ENCODE measurements at places on chromosomes 6 and 20.

DNA sequence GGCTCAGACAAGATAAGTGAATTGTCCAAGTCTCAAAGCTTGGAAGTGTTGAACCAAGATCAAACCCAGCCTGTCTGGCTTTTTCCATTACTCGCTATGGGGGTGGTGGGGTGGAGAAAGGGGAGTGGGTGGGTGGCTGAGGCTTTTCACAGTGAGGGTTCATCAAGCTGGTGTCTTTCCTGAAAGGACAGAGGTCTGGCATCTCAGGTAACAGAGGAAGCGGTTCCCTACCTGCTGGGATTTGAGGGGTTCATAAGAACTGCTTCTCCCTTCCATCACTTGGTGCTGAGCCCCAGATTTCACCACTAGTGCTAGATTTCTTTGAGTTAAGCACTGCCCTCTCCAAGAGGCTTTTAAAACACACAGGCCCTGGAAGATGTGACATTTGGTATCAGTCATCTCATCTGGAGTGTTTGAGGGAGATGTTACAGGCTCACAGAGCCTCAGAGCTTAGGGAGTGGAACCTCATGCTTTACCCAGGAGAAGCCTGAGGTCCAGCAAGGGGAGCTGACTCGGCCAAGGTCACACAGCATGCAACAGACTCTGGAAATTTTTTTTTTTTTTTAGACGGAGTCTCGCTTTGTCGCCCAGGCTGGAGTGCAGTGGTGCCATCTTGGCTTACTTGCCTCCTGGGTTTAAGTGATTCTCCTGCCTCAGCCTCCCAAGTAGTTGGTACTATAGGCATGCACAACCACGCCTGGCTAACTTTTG is 6.0 kb upstream of the VEGFA start:
- DNase-seq: no peak

DNA sequence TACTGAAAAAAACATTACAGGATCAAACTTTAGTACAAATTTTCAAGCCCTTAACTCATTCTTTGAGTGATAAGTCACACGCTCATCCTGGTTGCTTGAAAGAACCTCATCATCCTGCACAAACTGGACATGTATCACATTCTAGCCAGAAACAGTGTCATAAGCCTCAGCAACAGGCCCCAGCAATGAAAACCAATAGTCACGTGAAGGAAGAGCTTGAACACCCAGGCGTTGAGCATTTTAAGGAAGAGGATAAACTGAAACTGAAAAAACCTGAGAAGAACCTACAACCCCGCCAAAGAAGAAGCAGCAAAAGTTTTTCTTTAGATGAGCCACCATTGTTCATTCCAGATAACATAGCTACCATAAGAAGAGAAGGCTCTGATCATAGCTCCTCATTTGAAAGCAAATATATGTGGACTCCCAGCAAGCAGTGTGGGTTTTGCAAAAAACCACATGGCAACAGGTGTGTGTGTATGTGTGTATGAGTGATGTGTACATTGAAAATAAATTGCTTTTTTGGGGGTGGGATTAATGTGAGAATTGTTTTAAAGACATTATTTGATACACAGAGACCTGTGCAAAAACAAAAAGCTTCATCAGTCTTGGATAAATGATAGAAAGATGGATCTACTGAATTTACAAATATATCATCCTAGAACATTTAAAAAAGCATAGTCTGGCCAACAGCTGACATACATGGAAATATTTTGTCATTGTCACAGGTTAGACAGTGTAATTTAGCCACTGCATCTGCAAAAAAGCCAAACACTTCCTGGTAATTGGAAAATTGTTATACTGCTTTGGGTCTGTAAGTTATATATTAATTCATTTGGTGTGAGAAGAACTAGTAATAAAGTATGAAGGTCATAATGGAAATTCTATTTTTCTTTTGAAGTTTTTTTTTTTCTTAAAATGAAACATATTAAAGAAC is 50.1 kb downstream of the PHF3 start:
- DNase-seq: no peak

DNA sequence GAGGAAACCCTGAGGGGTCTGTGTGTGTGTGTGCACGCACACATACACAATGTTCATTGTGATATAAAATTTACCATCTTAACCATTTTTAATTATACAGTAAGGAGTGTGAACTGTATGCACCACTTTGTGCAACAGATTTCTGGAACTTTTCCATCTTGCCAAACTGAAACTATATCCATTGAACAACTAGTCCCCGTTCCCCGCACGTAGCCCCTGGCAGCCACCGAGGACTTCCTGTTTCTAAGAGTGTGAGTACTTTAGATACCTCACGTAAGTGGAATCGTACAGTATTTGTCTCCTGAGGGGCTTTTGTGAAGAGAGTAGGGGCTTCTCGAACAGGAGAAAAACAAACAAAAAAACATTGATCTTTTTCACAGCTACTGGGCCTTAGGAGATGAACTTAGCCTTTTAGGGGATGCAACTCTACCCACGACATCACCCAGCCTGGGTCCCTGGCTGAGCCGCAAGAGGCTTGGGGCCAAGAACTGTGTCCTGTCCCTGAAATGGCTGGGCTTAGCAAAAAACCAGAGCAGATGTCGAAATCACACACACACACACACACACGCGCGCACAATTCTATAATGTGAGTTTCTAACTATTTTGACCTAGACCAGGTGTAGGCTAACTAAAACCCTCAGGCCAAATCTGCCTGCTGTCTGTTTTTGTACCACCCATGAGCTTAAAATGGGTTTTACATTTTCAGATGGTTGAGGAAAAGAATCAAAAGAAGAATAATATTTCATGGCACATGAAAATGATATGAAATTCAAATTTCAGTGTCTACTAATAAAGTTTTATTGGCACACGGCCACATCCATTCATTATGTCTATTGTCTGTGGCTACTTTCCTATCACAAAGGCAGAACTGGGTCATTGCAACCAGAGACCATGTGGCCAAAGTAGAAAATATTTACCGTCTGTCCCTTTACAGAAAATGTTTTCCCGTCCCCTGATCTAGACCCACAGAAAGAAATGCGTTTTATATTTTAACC is 144.2 kb downstream of the EYA2 start:
- no peak for DNase-seq

- no peak for DNase-seq
These were observed 12.7 kb downstream of the TREML2 start for GRCh38 chr6:41187924-41188886.

- DNase-seq: no peak
These were observed 47.4 kb upstream of the PAK5 start for GRCh38 chr20:9886227-9886626.

- DNase-seq: no peak
These were observed 43.4 kb upstream of the RALGAPA2 start for GRCh38 chr20:20755674-20756319.

GRCh38 chr6:99498421-99498820 is 16.8 kb downstream of the USP45 start:
- no peak for DNase-seq

- no peak for DNase-seq
These were observed 268.2 kb downstream of the SYNE1 start for GRCh38 chr6:152368751-152369624.

- no peak for DNase-seq
These were observed 62.9 kb downstream of the TRMT6 start for GRCh38 chr20:5887386-5887785.

GRCh38 chr6:23137611-23138010 is 568.2 kb downstream of the HDGFL1 start:
- DNase-seq: no peak

DNA sequence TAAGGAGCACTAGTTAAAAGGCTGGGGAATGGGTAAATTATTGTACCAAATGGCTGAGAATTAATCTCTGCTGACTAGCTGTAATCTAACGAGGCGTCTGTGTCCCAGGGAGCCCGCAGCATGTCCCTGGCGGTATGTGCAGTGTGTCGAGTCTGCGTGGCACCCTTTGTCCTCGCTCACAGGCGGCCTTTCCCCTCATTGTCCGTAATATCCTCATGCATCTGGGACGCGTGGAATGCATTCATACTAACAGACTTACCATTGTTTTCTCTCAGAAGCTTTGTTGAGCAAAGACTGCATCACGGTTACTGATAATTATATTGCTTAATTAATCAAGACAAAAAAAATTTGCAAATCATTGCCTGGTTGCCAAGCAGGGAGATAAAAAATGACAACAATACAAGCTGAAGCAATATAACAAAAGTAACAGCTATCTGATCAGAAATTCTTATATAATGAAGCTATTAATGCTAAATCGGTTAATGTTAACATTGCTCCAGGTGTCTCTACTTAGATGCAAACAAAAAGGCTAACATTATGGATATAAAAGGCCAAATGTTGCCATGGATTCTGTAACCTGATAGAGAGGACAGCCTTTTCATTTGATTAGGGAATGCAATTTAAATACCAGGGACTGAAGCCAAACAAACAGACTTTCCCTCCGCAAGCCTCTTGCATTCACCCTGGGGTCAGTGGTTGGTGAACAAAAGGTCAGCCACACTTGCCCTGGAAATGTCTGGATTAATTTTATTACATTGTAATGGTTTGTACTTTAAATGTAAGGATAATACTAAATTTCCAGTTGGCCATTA is 124.8 kb downstream of the INSM1 start:
- DNase-seq: no peak

DNA sequence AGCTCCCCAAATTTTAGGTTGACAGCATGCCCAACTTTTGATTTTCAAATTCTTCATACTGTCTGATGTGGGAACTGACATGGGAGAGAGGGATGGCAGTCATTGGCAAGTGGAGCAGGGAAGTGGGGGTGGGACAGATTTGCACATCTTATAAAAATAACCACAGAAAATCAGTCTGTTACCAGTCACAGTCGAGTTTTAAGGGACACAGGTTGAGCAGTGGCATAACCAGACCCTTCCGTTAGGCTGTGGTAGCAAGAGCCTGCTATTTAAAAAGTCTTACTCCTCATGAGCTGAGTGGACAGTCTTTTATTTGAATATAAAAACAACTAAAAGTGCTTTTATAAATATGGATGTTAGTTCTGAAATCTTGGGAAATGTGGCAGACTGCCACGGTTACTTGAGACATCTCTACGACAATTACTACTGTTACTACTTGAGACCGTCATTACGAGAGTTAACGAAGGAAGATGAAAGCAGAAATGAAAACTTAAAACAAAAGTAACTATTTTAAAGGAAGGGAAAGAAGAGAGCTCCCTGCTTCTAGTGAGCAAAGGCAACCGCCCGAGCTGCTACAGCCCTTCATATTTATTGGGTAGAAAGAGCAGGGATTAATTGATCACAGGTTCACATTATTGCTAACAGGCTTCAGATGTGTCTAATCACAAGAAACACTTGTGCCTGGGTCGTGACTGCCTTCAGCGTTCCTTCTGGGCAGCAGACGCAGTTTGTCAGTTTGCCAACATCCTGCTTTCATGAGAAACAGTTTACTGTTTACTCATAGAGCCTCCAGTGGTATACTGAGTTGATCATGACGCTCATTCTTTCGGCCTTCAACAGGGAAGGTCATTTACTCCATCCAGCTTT is 71.3 kb downstream of the EFHC1 start:
- DNase-seq: no peak
